ENCODE measurements at places on chromosomes 2 and 18.

- no peak for DNase-seq
Observed at GRCh38 chr2:72864500-72864899, 22.7 kb upstream of the SPR start.

GRCh38 chr2:186129767-186130581 is 356.1 kb upstream of the ZC3H15 start:
- no peak for DNase-seq

DNA sequence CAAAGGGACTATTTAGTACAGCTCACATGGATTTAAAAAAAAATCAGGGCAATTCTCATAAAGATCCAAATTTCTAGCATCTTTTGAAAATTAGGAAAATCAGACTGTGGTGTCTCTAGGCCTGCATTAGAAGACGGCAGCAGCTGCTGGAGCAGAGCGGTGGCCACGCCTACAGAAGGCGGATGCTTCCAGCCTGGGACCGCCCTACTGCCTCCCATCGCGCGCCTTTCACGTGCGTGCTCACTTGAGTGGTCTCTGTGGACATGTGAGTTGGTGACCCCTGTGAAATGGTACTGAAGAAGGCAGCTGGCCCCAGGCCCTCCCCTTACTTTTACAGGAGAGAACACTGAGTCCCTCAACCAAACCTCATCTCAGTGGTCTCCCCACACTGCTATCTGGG is 15.2 kb upstream of the ZFP36L2 start:
- no peak for DNase-seq

DNA sequence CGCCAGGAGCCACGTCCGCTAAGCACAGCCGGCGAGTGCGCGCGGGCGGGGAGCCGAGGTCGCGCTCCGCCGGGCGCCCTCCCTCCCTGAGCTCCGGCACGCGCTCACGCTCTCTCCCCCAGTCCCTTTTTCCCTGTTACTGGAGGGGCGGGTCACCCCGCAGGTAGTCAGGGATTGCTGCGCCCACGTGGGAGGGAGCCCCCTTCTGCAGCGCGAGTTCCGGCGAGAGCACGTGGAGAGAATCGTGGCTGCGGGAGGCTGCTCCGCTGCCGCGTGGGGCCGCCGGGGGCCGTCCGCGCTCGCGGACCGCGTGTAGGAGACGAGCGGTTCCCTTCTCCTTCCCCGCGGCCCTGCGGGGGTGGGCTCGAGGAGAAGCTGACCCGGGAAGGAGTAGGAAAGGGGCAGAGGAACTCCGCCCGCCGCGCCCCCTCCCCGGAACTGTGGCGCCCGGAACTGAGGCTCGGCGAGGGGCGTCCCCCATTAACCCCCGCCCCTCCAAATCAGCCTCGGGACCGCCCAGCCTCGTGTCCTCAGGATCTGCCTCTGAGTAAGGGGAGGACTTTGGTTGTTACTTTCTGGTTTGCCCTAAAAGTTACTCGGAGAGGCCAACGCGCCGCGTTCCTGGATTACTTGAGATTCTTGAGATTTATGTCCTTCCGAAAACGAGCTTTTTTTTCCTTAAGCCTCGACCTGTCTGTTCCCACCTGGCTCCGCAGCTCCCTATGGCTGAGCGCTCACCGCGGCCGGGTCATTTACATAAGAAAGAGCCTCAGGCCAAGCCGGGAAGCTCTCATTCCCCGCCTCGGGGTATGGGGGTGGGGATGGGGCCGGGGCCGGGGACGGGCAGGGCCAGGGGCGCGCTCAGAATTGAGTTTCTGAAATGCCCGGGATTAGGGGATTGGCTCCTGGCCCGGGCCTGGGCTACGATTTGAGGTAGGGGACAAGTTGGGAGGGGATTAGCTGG is 1.1 kb downstream of the HK2 start:
- peak; percentile 34 for DNase-seq

DNA sequence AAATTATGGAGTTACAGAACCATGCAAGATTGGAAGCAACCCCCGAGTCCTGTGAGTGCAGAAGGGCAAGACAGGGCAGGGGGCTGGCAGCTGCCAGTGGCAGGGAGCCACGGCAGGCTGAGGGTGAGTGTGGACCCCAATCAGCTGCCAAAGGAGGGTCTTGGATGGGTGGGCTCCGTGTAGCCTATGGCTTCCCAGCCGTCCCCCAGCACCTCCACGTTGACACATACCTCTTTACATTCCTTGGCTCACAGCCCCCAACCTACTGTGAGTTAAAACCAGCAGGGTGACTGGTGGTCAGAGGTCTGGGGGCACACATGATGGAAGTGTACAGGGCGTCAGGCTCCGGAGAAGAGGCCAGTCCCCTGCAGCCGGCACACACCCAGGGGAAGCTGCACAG is 60.9 kb upstream of the SALL3 start:
- DNase-seq, result no peak

GRCh38 chr2:235612181-235612950 is 118.5 kb downstream of the AGAP1 start:
- no peak for DNase-seq

DNA sequence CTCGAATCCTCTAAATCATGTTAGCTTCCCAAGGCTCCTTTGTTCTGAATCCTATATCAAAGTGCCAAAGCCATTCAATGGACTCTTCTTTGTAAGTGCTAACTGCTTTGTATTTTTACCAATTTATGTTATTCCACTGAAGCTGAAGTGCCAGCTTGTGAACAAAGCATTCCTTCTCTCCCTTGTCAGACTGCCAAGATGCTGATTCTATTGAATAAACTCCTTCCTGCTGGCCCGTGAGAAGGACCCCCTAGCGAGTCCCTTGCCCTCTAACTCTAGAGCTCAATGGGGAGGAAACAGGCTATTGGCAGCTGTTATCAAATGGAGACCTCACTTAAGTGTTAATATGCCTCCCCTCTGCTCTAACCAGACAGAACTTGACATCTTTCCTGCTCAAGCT is 1097.9 kb upstream of the CNTNAP5 start:
- no peak for DNase-seq

- no peak for DNase-seq
Observed at GRCh38 chr2:26668856-26669750, 23.4 kb upstream of the KCNK3 start.

- no peak for DNase-seq
Observed at GRCh38 chr2:88209521-88210131, 39.5 kb downstream of the THNSL2 start.

DNA sequence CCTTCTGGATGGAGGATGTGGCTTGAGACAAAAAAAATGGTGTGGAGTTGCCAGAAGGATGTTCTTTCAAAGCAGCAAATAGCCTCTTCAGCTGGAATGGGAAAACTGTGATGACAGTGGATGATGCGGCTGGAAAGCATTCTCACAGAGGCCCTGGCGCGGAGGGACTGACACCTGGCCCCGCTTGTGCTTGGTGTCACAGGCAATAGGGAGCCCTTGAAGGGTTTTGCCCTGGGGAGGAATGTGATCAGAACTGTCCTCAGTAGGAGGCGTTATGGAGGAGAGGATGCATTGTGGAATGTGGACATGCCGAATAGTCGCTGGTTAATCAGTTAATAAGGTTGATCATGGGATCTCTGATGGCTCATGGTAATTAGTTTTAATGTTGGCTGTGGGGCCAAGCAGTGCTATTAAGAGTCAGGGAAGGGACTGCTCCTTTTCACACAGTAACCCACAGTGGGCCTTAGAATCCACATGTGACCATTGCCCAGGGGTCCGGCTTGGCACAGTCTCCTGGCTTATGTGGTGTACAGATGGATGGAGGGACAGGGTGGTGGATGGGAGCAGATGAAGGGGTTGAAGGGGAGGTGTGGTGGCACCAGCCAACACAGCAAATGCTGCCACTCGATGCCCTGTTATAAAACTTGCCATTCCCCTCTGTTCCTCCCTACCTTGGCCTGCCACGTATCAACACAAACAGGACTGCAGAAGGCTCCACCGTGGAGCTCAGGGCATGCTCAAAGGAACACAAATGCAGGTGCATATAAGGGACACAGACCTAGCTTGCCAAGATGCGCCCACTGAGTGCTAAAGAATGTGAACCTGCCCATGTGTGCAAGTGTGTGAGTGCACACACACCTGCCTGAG is 71.7 kb downstream of the CIB4 start:
- DNase-seq, result no peak

DNA sequence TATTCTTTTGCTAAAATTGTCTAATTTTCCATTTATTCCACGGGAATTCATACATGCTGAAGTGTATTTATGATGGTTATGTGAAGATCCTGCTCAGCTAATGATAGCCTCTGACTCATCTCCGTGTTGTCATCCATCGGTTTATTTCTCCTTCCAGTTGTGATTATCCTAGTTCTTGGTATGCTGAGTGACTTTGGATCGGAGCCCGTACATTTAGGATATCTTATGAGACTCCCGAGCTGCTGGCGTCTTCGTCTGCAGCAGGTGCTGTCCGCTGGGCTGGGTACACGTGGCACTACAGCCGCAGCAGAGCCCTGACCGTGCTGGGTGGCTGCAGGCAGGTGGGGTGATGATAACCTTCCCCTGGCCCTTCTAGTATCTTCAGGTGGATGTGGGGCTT is 40.1 kb upstream of the GALR1 start:
- no peak for DNase-seq

GRCh38 chr2:120319686-120320317 is 26.1 kb upstream of the INHBB start:
- no peak for DNase-seq

- DNase-seq, result no peak
Observed at GRCh38 chr2:3348767-3349166, 28.9 kb downstream of the EIPR1 start.

DNA sequence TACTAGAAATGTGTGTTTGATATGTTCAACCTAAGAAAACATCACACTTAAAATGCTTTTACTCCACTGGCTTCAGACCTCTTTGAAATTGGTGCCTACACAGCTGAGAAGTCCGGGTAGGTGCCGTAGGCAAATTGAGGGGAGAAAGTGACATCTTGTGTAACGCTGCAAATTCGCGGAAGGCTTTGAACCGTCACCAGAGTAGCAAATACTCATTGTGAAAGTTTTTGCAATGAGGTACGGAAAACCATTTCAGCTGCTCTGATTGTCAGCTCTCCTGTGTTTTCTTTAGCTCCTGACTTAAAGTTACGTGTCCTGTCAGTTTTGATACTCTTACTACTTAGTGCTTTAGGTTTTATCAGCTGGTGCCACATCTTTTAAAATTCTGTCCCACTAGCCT is 224.5 kb downstream of the FAM210A start:
- peak; percentile 7 for DNase-seq

GRCh38 chr2:68994864-68995263 is 18.1 kb upstream of the ANTXR1 start:
- DNase-seq, result no peak

DNA sequence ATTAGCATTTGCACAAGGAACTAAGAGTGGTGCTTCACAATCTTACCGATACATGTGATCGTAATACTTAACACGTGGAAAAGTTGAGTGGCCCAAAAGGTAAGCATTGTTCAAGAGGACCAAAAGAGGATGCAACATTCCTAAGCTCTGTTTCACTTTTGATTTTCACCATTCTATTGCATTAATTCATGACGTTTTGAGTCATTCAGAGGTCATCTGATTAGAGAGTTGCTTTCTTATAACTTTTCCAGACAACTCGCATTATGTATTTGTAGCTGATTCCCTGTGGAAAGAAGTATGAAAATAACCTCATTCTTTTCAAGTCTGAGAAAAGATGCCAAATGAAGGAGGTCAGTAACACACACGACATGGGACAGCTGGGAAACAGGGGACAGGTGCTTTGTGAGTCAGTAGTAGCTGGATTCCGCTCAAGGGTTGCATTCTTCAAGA is 344.4 kb downstream of the RND3 start:
- no peak for DNase-seq

DNA sequence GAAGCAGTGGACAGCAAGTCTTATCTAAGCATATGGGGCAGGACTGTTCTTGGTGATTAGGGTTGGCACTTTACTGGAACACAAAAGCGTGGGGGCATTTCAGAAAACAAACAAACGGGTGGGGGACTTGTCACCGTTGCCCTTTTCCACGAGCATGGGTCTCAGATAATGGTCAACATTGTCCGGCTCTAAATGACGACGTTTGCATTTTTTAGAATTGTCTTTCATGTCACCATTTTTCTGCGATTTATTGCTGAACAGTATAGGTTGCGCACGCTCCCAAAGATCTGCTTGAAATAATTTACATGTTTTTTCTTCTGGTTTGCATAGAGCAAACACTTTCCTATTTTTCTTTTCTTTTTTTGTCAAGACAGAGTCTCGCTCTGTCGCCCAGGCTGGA is 46.6 kb upstream of the TBC1D8 start:
- DNase-seq, result no peak

- no peak for DNase-seq
Observed at GRCh38 chr2:13537771-13538349, 821.1 kb downstream of the TRIB2 start.

GRCh38 chr18:13379930-13380690 is 161.6 kb downstream of the LDLRAD4 start:
- no peak for DNase-seq

DNA sequence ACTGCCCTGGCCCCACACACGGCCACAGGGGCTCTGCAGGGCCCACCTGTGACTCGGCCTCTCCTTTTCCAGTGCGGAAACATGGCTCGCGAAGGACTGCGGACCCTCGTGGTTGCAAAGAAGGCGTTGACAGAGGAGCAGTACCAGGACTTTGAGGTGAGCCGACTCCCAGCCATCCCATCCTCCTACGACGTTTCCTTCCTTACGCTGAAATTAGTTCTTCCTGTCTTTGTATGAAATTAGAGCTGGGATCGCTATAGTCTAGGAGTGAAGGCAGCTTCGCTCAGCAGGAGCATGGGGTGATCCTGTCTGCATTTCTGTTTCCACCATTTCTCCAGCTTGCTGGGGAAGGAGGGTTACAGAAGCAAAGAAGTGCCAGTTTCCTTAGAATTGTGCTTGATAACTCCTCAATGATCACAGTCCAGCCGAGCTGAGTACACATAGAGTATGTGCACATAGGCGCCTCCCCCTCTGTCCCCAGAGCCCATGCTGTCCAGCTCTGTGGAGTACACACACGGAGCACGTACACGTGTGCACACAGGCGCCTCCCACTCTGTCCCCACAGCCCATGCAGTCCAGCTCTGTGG is 59.1 kb upstream of the NFATC1 start:
- no peak for DNase-seq

- DNase-seq, result no peak
Observed at GRCh38 chr2:102142829-102143449, 393 bp downstream of the IL1R1 start.

DNA sequence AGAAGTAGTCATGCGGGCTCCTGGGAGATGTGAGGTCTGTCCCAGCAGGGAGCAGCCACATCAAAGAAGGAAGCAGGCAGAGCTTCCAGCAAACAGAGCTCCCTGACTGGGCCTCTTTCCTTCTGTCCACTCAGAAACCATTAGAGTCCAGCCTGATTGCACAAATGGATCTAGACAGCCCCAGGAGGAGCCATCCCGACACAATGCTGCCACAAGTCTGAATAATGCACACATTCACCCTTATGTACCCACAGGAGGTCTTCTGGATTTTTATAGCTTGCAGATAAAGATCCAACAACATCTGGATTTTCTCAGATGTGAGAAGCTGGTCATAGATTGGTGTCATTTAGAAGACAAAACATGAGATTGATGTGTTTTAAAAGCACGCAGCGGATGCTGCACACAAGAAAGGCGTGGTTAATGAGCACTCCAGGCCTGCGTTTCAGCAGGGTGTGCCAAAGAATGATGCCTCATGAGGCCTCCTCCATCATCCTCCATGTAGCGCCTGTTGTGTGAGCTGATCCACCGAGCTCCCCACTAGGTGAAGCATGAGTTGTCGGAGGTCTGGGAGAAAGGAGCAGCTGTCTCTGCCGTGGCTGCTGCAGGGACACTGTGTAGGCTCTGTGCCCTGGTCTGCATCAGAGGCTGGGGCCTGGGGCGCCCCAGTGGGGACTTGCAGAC is 60.6 kb downstream of the MTCL1 start:
- DNase-seq, result no peak

- no peak for DNase-seq
Observed at GRCh38 chr18:79510046-79510685, 114.4 kb downstream of the NFATC1 start.
